ENCODE measurements at places on chromosomes 1 and 21.

DNA sequence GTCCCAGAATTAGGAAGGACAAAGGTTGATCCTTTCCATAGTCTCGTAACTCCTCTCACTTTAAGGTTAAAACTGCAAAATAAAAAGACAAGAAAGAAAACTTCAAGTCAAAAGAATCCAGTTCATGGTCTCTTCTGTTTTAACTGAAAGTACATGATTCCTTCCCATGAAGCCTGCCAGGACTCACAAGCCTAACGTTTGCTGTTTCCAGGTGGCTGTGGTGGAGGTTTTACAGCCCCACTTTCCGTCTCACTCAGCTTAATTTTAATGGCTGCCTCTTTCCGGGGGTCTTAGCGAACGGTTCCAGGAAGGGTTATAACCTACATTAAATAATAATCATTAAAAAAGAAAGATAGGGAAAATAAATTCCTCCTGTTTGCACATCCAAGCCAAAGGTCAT lies 136.8 kb upstream of the SPAG17 start:
- no peak for DNase-seq

DNA sequence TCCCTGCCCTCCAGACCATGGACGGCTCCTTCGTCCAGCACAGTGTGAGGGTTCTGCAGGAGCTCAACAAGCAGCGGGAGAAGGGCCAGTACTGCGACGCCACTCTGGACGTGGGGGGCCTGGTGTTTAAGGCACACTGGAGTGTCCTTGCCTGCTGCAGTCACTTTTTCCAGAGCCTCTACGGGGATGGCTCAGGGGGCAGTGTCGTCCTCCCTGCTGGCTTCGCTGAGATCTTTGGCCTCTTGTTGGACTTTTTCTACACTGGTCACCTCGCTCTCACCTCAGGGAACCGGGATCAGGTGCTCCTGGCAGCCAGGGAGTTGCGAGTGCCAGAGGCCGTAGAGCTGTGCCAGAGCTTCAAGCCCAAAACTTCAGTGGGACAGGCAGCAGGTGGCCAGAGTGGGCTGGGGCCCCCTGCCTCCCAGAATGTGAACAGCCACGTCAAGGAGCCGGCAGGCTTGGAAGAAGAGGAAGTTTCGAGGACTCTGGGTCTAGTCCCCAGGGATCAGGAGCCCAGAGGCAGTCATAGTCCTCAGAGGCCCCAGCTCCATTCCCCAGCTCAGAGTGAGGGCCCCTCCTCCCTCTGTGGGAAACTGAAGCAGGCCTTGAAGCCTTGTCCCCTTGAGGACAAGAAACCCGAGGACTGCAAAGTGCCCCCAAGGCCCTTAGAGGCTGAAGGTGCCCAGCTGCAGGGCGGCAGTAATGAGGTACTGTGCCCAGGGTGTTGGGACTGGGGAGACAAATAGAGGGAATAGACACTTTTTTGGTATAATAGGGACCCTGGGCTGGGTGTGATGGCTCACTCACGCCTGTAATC lies 1.0 kb downstream of the ZBTB48 start:
- DNase-seq: peak; percentile 39

DNA sequence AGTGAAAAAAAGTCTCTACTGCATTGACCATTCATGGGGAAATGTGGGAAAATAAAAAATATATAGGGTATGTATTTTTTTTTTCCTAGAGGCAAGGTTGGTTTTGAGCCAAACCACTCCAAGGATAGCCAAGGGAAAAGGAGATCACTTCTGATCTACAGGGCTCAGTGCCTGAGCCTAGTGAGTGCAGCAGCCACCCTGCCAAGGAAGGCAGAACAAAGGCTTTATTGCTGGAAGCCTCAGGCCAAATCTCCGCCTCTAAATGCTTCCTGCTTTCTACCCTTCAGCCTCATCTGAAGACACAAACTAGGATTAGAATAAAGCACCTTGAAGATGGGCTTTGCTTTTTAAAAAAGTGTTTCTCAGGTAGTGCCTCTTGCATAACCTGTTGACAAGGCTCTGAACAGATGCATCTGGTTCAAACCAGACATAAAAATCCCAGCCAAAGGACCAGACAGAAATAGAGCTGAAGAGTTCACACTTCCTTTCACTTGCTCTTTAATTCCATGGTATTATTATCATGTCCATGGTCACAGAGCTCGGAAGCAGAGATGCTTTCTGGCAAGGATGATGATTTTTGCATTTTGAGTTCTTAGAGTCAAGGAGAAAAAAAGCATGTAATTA lies 10.5 kb downstream of the C1orf115 start:
- no peak for DNase-seq

- DNase-seq: no peak
These were observed 34.4 kb downstream of the ADAMTS1 start for GRCh38 chr21:26810676-26811415.

DNA sequence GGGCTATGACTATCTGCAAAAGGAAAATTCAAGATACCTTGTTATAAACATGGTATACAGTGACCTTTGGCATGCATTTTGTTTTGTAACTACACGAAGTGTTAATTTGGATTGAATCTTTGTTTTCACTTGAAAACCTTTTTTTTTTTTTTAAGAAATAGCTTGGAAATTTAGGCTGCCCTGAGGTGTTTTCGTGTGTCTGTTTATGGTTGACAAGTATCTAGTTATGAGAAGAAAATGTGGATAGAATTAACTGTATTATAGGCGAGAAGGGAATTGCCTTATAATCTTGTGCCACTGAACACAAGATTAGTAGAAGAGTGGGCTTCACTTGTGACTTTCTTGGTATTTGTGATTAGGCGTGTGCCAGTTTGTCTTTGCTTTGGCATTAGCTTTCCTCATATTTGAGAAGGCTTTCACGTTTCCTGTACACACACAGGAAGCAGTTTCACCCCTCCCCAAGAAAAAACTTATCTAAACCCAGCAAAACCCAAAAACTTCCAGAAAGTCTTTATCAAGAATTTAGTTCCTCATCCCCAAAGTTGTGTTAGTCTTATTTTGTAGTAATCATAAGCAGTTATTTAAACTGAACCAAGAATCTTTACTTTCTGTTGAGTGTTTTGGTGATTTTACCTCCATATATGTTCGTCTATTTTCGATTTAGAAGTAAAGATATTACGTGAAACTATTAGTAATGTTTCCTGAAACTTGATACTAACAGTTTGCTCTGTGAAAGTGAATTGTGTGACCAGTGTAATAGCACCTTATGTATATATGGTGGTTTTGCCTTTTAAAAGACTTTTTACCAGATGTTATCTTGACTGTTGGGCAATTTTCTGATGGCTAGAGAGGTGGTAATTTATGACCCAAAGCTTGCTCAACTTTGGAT lies 3.8 kb downstream of the DYRK1A start:
- peak; percentile 54 for DNase-seq

GRCh38 chr21:42190486-42190863 lies 28.5 kb upstream of the ABCG1 start:
- no peak for DNase-seq

DNA sequence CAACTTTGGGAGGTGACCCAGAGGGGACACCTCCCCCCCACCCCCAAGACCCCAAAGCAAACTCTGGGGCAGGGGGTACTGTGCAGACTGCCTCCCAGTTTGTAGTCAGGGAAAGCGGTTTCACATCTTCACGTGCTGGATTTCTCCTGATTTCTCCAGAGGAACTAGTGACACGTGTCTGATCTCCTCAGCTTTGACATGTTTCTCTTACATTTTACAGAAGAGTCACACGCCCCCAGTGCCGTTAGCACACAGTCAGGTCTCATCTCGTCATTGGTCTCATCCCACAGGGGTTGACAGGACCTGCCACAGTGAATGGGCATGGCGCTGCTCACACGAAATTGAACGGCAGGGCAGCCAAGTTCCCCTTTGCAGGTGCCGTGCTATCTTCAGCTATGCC lies 11.8 kb downstream of the PDPN start:
- peak; percentile 34 for DNase-seq

DNA sequence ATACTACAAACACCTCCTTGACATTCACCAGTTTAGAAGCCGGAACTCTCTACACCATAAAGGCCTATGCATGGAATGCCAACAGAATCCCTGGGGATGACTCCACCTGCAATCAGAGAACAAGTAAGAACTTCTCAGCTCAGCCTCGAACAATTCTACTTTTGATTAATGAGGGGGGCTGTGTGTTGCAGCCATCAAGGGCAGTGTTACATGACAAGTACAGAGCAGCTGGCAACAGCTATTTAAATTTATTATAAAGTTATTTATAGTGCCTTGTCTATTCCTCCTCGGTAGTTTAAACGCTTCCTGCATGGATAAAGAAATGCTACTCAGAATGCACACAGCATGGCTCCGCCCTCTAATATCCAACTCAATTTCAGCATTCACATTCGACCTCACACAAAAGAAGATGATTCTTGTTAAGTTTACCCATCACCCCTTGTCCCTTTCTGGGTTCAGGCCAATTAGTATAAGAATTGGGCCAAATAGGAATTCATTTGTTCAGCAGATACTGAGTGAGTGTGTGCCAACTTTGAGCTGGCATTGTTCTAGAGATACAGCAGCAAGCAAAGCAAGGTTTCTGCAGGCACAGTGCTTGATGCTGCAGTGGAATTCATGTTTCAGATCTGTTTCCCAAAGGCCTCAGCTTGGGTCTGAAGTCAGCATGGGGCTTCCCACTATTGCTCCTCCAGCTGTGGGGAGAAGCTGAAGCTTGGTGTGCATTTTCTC lies 6.4 kb downstream of the FNDC7 start:
- no peak for DNase-seq

DNA sequence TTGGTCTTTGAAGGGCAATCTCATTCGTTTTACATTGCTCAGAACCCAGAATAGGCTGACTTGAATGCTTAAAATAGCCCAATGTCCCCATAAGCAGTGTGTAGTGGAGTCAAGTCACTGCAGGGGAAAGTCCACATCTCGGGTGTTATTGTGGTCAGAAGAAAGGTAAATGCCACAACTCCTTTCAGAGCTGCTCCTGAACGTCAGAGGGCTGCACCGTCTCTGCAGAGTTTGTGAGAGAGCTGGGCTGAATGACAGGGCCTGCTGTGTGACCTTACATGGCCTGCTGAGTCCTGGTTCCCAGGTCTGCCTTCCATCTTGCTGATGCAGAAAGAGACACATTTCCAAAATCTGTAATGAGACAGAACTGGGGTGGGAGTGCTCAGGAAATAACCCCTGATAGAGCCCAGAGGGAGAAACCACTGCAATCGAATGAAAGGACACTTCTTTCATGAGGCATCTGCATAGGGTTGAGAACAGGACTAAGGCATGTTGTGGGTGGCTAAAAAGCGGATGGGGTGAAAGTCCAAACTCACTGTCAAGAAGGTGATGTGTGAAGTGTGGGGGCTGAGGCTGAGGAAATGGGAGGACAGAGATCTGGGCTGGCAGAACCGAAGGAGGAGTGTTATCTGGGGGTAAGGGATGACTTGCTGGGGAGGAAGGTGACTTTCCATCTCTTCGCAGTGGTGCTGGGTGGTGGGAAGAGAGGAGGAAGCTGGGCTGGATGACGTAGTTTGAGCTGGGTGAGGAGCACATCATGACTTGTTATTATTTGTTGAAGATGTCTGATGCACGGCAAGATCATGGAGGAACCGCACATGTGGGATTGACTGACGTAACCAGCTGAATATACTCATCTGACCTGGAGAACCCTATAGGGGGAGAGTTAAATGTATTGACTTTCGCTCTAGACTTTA lies 33.7 kb downstream of the XCL2 start:
- DNase-seq: peak; percentile 63

- no peak for DNase-seq
These were observed 9.7 kb downstream of the HSD3B1 start for GRCh38 chr1:119516680-119517079.

DNA sequence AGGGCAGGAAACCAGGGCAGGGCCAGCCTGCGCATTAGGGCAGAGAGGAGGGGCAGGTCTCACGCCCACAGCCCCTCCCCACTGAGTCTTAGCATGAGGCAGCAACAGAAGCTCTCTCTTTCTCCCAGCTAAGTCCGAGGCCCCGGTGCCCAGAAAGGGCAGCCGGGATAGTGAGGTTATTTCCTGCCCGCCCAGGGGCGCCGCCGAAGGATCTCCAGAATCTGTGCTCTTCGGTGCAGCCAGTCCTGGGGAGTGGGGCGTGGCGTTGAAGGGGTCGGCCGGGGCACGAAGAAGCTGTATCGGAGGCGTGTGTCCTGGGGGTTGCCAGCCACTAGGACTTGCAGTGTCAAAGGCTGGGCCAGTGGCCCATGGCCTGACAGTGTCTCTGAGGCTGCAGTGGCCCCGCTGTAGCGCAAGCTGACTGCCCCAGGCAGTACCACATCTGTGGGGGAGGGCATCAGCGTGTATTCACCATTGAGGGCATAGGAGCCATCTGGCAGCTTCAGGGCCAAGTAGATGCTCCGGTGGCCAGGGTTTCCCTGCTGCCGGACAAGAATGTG lies 7.8 kb downstream of the ADAMTS4 start:
- DNase-seq: no peak

GRCh38 chr1:15180189-15180588 lies 26.6 kb downstream of the TMEM51 start:
- no peak for DNase-seq

- no peak for DNase-seq
These were observed 12.3 kb downstream of the SLC19A1 start for GRCh38 chr21:45529785-45530422.

- DNase-seq: no peak
These were observed 10.0 kb downstream of the NHLH2 start for GRCh38 chr1:115830963-115831362.

GRCh38 chr1:64357422-64357821 lies 112.5 kb upstream of the CACHD1 start:
- no peak for DNase-seq

- DNase-seq: no peak
These were observed 5.3 kb downstream of the SKI start for GRCh38 chr1:2233468-2233867.

GRCh38 chr1:212567638-212568037 lies 40.9 kb upstream of the ATF3 start:
- no peak for DNase-seq

GRCh38 chr1:245516284-245516759 lies 361.5 kb downstream of the KIF26B start:
- no peak for DNase-seq

DNA sequence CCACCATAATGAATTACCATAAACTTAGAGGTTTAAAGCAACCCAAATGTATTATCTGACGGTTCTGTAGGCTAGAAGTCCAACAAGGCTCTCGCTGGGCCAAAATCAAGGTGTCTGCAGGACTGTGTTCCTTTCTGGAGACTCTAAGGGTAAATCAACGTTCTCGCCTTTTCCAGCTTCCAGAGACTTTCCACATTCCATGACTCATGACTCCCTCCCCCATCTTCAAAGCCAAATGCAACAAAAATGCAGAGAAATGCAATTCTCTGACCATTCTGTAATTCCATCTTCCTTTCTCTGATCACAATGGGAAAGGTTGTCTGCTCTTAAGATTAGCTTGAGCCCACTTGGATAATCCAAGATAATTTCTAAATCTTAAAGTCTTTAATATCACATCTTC lies 287.1 kb downstream of the LTN1 start:
- no peak for DNase-seq
